ENCODE measurements at places on chromosomes 2 and 18.

- no peak for DNase-seq
Observed at GRCh38 chr2:109694190-109694589, 80.0 kb downstream of the SOWAHC start.

DNA sequence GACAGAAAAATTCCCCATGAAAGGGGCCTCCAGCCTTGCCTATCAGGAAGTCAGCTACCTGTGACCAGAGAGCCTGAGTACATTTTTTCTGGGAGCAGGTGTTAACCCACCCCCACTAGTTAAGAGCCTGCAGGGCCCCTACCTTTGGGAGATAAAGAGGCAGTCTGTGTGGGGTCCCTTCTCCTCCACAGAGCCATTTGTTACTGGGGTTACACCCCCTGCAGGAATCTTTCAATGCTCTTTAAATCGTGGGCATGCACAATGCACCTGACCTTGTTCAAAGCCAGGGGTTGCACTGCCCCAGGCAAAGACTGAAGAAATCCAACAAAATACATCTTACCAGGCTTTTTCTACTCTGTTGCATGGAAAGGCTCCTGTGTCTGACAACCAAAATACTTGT is 15.7 kb upstream of the LYPD6 start:
- DNase-seq, result no peak

DNA sequence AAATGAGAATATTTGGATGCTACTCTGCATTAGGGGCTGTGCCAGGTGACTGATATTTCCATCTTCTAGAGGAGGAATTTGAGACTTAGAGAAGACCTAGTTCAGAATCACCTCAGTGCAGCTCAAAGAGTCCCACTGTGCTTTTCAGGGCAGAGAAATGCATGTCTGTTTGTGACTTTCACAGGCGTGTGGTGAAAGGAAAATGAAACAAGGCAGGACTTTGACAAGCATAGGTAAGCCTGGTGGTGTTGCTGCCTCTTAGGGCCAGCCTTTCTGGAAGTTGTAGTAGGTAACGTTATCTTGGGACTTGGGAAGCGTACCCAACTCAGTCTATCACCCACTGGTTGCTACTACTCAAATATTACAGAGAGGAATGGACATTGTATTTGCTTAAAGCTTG is 2.6 kb downstream of the GPR39 start:
- DNase-seq, result no peak

DNA sequence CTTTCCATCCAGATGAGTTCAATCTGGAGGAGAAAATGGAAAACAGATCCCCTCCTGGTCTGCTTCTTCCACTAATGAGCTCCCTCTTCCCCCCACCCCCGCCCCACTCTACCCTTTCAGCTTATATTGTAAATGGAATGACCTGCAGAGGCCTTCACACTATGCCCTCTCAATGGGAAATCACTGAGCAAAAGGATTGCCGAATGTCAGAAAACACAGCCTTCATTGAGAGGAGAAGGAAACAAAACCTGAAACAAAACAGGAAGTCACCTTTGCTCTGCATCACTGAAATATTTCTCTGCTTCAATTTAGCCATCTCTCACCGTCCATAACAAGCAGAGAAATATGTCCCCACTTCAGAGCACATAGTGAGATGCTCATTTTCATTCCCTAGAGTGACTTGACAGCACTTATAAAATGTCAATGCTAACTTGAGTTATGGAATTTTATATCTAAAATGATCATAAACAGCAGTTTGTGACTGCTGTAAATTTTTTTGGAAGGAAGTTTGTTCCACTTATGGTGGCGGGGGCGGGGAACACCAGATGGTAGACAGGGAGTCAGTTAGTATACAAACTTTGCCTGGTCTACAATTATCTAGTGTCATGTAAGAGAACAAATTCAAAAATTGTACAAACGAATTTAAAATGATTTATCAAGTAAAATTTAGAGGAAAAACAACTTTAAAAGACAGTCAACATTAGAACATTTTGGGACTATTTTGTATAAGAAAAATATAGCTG is 1.8 kb upstream of the FRZB start:
- no peak for DNase-seq

DNA sequence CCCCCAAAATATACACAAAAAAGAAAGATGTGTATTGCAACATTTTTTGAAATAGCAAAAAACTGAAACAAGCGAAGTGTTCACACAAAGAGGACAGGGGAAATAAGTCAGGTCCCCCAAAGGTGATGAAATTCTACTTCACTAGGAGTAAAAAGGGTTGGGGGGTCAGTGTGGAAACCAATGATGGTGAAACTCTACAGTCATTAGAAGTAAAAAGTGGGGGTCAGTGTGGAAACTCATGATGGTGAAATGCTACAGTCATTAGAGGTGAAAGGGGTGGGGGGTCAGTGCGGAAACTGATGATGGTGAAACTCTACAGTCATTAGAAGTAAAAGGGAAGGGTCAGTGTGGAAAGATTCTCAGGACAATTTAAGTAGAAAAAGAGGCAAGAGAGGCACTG is 298.2 kb downstream of the EIPR1 start:
- no peak for DNase-seq

Measured in hematopoietic multipotent progenitor cell treated with erythropoietin and hydrocortisone succinate and interleukin-3 and kit ligand, for 17 days (in vitro differentiated cells).